HT1080 (cell line): ENCODE measurements at places on chromosomes 7 and 10. TPM values are rescaled to one million over a fixed set of nuclear protein-coding genes. Genes with fewer than 3 reads are reported as not detected.

The GNAI1 gene
- 25.7 and 36.2 TPM in 2 replicates for total RNA-seq

The EN2 gene
- total RNA-seq: not detected in 2 replicates

The PRLHR gene
- total RNA-seq: not detected in 2 replicates

The ANKRD22 gene
- 0.16 and 0.87 TPM in 2 replicates for total RNA-seq

The LDB3 gene
- not detected in 2 replicates for total RNA-seq

The VPS50 gene
- total RNA-seq: 9.5 and 12.1 TPM in 2 replicates

The EFCAB10 gene
- not detected in 2 replicates for total RNA-seq

The RAB11FIP2 gene
- 8.2 and 12.3 TPM in 2 replicates for total RNA-seq

The NFE2L3 gene
- 25.4 and 26.9 TPM in 2 replicates for total RNA-seq

The ODAD2 gene
- total RNA-seq: 5.3 and 5.6 TPM in 2 replicates

The CAMK2B gene
- total RNA-seq: 0.02 and 0.07 TPM in 2 replicates

The TMEM176A gene
- total RNA-seq: not detected in 2 replicates

The FKBP6 gene
- total RNA-seq: not detected in 2 replicates

The LEP gene
- total RNA-seq: not detected in 2 replicates

The TYSND1 gene
- 6.3 and 8.3 TPM in 2 replicates for total RNA-seq

The HTR5A gene
- not detected in 2 replicates for total RNA-seq

The CALHM1 gene
- not detected in 2 replicates for total RNA-seq

The TMEM229A gene
- not detected in 2 replicates for total RNA-seq

The FAM25G gene
- total RNA-seq: not detected in 2 replicates

The AKR1C8 gene
- total RNA-seq: not detected in 2 replicates
